NCI-H2029 (cell line): ENCODE measurements at places on chromosomes 6 and 20.

DNA sequence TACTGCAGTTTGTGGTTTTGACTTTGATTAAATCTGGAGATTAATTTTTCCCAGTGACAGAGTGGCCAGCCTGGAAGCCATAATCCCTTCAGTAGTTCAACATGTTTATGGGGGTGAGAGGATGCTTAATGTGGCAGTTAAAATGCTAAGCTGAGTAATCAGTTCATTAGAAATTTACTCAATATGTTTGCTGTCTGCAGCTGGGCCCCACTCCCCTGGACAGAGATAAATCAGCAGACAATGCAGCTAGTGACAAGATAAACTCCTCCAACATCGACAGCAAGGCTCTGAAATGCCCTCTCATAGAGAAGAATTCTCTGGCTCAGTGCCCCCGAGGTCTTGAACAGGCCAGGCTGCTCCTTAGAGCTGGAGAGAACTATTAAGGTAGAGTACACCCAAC, 101.9 kb downstream of the LRFN2 start:
- DNase-seq: no peak

GRCh38 chr20:4026093-4026601, 10.8 kb upstream of the RNF24 start:
- DNase-seq: no peak

- peak; percentile 37 for DNase-seq
Observed at GRCh38 chr20:47315339-47316056, 41.0 kb downstream of the ZMYND8 start.

DNA sequence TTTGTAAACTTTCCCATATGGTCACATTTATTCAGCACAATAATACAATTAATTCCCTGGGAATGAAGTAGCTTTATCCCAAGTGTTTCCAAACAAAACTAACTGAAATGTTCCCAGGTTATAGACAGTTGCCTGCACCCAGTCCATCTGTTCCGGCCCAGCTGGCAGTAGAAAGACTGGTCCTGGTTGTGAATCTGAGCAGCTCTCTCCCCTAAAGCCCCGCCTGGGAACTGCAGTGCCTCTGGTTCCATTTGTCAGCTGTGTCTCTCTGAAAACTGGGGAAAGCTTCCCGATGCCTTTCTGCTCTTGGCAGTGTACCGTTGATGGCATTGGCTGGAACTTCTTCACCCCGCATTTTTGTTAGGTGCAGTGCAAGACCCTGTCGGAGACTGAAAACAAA, 8.7 kb downstream of the MTHFD1L start:
- DNase-seq: no peak

DNA sequence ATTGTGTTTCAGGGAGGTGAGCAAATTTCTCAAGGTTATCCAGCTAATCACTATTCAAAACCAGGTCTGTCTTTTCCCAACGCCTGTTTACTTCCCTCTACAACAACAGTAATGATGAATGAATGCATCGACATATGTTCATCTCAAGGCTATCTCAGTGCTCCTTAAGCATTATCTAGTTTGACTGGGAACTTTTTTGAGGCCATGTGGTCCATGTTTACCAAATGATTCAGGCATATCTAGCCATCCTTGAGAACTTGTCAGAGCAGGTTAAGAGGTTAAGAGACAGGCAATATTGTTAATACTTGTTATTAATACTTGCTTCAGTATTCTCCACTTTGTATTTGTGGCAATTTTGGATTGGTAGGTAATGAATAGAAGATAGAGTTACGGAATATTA, 1038.4 kb upstream of the FLRT3 start:
- no peak for DNase-seq

- no peak for DNase-seq
Observed at GRCh38 chr6:98920904-98921431, 26.8 kb downstream of the FBXL4 start.
